ENCODE measurements at places on chromosomes 7 and 10.

- no peak for DNase-seq
These were observed 184.0 kb downstream of the ADAM12 start for GRCh38 chr10:126204320-126204719.

- no peak for DNase-seq
These were observed 212.5 kb downstream of the GLI3 start for GRCh38 chr7:42024537-42024936.

- DNase-seq, result no peak
These were observed 33.8 kb downstream of the ERCC6 start for GRCh38 chr10:49505076-49505475.

DNA sequence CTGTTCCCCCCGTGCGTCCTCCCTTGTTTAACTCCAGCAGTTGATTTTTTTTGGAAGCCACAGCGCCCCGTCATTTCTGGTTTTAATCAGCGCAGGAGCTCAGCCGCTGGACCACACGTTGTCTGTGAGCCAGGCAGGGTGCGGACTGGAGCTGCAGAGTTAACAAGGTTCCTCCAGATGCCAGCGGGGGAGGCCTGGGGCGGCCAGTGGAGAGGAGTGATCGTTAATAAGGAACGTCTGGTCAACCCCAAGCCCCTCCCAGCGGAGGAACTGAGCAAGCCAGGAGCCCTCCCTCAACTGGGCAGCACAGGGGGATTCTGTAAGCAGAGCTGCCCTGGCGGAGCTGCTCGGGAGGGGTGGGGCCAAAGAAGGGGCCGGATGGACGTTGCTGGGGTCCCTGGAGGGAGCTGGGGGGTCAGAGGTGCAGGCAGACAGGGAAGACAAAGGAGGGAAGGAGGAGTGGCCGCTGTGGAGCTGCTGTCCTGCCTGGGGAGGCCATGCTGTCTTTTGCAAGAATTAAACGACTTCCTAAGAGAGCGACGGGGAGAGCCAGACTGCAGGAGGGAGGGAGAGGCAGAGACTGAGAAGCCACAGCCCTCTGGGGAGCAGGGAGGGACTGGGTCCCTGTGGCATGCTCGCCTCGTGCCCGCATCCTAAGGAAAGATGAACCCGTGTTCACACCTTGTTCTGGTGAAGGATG lies 537.1 kb upstream of the FOXK1 start:
- no peak for DNase-seq
